Activated CD4-positive, CD25-positive, alpha-beta regulatory T cell treated with anti-CD3 and anti-CD28 coated beads, Interleukin-2, amount 50 U/mL, for 24 hours (primary cell): ENCODE measurements at places on chromosomes 1 and 21.
A peak's percentile ranks its signal among the peaks of the same experiment; 100 is the strongest.

- no peak for ATAC-seq
Observed at GRCh38 chr1:57826535-57826934, 402.7 kb upstream of the DAB1 start.

GRCh38 chr1:44820328-44821239 is 12.3 kb downstream of the BTBD19 start:
- ATAC-seq, result peak; percentile 2

- ATAC-seq, result peak; percentile 92
Observed at GRCh38 chr1:184866991-184867788, 107.1 kb downstream of the NIBAN1 start.

- ATAC-seq, result peak; percentile 37
Observed at GRCh38 chr1:22031214-22031962, 21.1 kb upstream of the CDC42 start.

- no peak for ATAC-seq
Observed at GRCh38 chr1:225519166-225519863, 91.5 kb upstream of the LBR start.

DNA sequence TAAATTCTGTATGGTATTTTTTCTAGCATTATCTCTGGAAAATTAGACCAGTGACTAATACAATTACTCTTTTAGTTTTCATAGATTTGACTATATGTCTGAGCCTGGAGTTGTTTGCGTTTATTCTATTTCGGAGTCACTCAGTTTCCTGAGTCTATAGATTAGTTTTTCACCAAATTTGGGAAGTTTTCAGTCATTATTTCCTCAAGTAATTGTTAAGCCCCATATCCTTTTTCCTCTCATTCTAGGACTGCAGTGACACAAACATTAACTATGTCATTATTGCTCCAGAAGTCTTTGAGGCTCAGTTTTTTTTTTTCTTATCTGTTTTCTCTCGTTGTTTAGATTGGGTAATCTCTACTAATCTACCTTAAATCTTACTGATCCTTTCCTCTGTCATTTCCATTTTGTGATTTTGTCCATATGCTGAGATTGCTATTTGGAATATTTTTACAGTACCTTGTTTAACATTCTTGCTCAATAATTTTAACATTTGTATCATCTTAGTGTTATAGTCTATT is 886.2 kb downstream of the LTN1 start:
- ATAC-seq, result no peak

DNA sequence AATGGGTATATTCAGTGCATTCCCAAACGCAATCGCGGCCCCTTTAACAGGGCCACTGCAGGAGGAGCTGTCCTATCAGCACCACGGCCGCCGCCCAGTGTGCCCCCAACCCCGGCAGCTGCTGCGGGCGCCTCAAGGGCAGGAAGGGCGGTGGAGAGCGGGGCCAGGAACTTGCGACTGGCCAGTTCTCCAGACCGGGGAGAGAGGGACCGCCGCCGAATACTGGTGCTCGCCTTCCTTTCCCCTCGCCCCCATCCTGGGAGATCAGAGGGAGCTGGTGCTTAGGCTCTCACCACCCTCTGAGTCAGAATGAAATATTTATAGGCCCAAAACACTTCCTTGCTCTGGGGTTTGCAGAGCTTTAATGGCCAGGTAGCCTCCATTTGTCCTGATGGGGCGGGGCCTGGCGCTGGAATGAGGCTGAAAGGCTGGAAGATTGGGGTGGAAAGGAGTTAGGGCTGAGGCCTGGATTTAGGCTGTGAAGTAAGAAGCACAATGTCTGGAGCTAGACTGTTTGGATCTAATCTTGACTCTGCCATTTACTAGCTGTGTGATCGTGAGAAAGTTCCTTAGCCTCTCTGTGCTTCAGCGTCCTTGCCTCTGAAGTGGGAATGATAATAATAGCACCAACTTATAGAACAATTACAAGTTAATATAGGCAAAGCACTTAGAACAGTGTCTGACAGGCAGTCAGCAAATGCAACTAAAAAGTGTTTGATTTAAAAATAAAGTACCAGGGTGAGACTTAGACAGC is 75.5 kb downstream of the NAV1 start:
- ATAC-seq, result no peak

DNA sequence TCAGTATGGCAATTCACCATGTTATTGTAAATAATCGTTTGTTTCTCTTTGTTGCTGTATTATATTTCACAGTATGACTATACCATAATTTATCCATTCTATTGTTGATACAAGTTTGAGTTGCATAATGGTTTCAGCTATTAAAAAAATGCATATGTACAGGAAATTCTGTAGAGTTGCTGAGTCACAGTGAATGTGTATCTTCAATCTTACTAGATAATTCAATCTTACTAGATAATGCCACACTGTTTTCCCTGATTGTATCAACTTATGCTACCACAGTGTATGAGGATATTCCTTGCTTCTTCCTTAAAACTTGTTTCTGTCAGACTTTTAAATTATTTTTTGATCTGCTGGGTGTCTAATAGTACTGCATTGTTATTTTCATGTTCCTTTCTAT is 3.5 kb upstream of the COA6 start:
- ATAC-seq, result no peak

DNA sequence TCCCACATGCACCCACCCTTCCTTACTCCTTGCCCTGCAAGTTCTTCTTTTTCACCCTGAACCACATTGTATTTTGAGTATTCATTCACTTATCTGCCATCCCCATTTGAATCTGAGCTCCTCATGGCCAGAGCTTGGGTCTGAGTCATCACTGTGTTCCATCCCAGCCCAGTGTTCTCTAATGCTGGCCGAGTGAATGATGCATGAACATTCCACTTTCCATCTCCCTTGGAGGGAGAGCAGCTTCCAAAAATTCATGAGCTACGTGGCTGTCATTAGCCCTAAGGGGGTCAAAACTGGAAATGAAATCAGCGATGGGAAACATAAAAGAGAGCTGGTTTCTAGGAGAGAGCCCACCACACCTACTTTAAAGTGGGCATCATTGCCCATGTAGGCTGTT is 187.0 kb upstream of the USP24 start:
- ATAC-seq, result no peak

DNA sequence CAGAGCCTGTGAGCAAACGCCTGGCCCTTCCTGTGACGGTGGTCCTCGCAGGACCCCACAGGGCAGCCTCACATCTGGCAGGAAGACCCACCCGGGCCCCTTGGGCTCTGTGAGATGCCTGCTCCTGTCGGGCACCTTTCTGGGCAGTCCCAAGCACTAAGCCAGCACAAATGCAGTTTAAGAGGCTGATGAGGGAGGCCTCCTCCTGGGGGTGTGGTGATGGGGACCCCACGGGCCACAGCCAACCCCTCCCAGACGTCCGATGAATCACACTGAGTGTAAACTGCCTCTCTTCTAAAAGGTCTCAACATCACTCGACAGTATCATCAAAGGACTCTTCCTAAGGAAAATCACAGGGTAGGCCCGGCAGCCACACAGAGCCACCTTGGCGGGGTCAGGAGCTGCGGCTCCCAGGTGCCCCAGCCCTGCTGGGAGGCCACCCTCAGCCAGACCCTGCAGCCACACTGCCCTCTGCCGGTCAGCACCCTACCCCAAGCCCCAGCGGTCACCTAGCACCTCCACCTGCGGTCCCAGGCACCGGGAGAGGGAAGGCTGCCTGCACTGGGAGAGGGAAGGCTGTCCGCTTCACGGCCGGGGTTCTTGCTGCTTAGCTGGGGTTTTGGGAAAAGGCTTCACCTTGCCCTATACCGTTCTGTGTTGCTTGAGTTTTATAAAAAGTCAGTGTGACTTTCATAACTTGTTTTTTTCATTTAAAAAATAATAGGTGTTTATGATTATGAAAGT is 3.9 kb upstream of the PRKCZ start:
- ATAC-seq, result no peak

DNA sequence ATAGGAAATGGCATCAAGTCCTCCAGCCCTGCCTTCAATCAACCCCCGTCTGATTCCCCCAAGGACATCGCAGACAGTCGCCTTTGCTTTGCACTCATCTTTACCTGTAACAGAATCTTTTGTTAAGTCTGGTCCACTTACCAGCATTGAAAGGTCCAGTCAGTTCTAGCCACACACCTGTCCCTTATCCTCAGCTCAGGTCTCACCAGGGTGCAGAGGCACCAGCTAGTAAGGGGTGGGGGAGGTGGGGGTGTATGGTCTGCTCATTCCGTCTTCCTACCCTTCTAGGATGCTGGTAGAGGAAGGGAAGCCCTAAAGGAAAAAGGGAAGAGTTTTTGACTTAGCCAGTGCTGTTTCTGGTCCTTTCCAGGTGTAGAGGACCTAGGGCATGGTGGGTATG is 427.7 kb downstream of the MATN1 start:
- ATAC-seq, result no peak

DNA sequence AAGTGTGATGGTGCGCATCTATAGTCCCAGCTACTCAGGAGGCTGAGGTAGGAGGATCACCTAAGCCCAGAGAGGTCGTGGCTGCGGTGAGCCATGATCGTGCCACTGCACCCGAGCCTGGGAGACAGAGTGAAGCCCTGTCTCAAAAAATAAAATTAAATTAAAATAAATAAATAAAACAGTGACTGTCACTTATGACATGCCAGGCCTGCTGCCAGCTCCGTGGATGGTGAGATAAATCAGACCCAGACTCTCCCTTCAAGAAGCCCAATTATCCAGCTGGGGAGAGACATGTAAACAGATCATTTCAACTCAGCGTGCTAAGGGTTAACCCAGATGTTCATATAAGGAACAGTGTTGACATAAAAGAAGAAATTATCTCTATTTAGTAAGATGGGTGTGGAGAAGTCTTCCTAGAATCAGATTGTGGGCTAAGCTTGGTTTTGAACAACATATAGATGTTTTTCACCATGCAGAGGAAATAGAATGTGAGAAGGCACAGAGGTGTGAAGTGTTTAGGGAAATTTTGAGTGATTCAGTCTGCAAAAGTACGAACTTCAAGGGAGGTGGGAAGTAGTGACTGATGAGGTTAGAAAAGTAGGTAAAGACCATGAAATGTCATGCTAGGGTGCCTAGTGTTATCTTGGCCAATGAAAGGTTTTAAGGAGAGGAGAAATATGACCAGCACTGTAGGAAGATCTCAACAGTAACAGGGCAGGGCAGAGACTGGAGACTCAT is 18.3 kb downstream of the YARS1 start:
- ATAC-seq, result peak; percentile 83

DNA sequence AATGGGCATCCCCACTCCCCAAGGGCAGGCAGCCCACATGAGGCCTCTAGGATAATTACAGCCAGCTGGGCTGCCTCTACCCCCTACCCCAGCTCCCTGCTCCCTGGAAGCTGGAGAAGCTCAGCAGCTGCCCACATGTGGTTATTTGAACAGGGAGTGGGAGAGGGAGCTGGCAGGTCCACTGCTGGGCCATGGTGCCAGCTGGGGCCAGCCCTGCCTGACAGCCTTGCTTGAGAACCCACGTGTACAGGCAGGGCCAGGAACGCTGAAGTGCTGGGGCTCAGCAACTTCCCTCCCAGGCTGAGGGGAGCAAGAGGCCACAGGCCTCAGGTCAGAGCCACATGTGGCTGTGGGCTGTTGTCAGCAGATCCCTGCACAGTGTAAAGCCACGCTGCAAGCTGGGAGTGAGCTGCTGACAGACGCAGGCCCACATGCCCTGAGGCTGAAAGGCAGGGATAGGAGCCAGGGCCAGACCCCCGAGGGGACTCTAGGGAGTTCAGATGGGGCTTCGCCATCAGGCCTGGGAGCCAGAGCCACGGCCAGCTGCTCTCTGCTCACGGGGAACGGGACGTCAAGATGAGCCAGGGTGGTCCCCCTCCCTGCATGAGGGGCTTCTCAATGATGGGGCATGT is 129.0 kb downstream of the SYF2 start:
- ATAC-seq, result no peak

- ATAC-seq, result no peak
Observed at GRCh38 chr1:53577761-53578100, 118.5 kb downstream of the DMRTB1 start.

GRCh38 chr1:202034683-202035462 is 24.5 kb downstream of the ELF3 start:
- no peak for ATAC-seq

GRCh38 chr1:53294567-53294966 is 33.3 kb downstream of the LRP8 start:
- peak; percentile 90 for ATAC-seq

DNA sequence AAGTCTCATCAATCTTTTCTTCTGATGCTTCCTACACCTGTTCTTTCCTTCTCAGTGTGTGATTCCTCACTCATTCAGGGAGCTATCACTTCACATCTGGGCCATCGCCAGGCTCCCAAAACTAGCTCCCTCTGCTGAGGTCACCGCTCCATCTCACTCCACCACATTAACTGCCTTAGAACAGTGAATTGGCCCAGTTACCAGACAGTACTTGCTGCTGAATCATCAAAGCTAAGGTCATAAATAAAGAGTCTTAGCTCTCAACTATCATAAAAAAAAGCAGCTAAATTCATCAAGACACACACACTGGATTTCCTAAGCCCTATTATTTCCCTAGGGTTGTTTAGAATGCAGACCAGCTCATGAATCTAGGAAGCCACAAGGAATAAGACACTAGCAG is 18.8 kb upstream of the SRM start:
- no peak for ATAC-seq

DNA sequence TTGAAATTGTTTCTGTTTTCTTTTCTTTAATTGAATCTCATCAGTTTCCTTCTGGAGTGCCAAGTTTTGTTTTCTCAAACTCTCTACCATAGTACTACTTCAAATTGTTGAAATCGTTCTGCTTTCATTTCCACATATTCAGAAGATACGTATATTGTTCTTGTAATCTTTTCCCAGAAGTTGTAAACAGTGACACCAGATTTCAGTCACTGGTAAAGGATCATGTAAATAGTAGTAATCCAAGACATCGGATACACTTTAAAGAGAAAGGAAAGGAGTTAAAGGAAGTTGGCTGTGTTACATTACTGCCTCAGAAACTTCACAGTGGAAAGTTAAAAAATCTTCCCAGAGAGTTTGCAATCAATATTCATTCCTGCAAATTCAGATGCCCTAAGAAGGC is 67.5 kb downstream of the RGL1 start:
- no peak for ATAC-seq

GRCh38 chr1:29752141-29752540 is 515.8 kb downstream of the PTPRU start:
- no peak for ATAC-seq

GRCh38 chr1:65503427-65503826 is 83.0 kb downstream of the LEPR start:
- ATAC-seq, result no peak

GRCh38 chr1:2311184-2312032 is 79.9 kb downstream of the MORN1 start:
- peak; percentile 60 for ATAC-seq

DNA sequence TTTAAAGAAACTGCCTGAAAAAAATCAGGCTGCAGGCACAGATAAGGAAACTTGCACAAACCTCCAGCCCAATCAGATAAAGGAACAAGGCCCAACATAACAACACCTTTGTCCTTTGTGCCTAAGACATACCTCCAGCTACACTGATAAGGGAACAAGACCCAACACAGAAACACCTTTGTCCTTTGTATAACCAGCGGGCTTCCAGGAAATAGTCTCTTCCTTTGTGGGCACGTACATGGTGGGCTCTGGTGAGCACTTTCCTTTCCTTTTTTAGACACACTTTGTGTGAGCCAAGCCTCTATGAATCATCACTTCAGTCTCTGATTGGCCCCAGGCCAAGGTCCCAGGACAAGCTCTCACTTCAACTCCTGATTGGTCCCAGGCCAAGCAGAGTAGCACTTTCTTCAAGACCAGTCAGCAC is 23.6 kb downstream of the ZNF670 start:
- no peak for ATAC-seq
